ENCODE measurements at places on chromosomes 11 and 22.

DNA sequence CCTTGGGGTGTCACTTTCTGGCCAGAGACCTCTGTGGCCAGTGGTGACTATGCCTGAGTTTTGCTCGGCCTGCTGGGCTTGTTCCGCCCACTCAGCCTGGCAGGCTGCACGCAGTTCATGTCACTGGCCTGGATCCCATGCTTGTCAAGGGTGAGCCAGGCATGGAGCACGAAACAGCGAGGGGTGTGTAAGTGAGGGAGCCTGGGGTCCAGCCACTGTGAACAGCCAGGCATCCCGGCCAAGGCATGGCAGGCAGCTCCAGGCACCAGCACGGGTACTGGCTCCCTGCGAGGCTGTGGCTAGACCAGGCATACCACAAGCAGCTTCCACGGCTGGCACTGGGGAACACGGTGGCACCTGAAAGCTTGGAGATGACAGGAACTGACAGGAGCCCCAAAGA is 214.3 kb downstream of the LRRC4C start:
- DNase-seq, result no peak

GRCh38 chr11:68343761-68344256 is 31.4 kb downstream of the LRP5 start:
- DNase-seq, result no peak

- no peak for DNase-seq
Measured at GRCh38 chr11:131886201-131886600, 515.8 kb downstream of the NTM start.

DNA sequence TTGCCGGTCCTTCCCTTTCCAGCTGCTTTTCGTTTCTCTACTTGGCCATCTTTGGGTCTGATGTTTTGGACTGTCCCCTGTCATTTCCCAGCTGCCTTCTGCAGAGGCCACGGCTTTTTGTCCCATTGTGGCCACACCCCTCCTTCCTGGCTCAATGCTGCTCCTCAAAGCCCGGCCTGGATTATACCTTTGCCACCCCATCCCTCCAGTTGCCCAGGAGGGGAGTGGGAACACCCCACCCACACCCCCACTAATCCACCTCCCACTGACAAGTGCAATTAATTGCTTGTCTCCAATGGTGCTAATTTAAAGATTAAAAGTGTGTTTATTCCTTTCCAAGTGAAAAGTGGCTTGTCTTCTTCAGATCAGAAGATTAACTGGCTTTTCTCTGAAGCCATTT is 34.2 kb upstream of the CSNK2A3 start:
- DNase-seq, result no peak

DNA sequence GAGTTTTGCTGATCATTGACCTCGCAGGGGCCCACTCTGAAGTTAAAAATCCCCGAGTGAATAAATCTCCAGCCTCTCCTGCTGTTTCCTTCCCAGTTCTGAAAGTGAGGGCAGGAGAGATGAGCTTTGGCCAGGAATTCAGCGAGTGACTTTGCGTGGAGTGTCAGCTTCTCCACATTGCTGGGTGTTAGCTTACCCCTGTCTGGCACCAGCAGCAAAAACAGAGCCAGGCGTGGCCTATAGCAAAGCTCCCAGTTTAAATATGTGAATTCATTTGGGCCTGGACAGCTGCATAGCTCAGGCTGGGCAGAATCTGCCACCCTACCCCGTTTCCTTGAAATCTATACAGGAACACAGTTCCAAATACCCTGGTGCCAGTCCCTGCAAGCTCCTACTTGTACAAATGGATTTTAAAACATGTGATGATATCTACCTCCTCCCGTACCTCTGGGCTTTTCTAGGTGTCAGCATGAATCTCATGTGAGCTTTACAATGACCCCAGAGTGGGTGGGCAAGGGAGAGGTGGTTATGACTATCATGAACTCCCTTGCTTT is 25.6 kb downstream of the TIMP3 start:
- DNase-seq, result no peak

- no peak for DNase-seq
Measured at GRCh38 chr11:124876818-124877630, 11.8 kb downstream of the ROBO3 start.

- no peak for DNase-seq
Measured at GRCh38 chr11:79276736-79277325, 164.0 kb downstream of the TENM4 start.

DNA sequence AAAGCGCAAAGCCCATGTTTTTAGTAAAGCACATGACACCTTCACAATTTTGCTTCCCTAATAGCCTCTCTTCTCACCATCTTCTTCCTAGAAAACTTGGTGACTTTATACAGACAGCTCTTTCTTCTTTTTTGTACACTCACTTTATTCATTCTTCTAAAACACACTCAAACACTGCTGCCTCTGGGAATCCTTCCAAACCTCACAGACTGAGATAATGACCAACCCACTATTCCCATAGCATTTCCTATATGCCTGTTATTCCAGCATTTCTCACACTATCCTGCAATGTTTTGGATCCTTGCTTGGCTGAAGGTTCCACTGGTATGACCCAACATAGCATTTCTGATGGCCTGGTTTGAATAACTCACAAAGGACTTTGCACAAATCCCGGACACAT is 442.1 kb upstream of the CCDC90B start:
- DNase-seq, result no peak

DNA sequence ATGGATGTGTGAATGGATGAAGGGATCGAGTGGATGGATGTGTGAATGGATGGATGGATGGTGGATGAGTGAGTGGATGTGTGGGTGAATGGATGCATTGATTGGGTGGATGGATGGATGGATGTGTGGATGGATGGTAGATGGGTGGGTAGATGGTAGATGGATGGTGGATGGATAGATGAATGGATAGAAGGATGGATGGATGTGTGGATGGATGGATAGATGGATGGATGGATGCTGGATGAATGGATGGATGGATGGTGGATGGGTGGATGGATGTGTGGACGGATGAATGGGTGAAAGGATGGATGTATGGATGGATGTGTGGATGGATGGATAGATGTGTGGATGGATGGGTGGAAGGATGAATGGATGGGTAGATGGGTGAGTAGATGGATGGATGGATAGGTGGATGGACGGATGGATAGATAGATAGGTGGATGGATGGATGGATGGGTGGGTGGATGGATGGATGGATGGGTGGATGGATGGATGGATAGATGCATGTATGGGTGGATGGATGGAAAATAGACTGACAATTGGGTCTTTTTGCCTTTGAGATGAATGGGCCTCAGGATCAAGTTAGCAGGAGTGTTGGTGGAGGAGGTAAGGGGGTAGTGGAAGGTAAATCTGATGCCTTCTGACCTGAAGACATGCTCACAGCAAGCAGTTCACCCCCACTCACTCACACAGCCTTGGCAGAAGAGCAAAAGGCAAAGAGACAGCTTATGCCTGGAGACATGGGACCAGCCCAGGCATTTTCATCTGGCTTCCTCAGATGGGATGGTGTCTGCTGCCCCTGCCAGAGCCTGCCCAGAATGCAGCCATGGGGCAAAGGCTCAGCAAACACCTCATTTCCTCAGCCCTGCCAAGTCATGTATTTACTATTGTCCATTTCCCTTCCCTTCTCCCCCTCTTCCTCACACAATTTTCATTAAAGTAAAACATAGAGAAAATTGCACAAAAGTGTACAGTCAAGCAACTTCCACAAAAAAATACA is 8.0 kb upstream of the FADD start:
- DNase-seq, result no peak
